Hematopoietic multipotent progenitor cell treated with erythropoietin and hydrocortisone succinate and interleukin-3 and kit ligand, for 17 days (in vitro differentiated cells): ENCODE measurements at places on chromosomes 2 and 18.

DNA sequence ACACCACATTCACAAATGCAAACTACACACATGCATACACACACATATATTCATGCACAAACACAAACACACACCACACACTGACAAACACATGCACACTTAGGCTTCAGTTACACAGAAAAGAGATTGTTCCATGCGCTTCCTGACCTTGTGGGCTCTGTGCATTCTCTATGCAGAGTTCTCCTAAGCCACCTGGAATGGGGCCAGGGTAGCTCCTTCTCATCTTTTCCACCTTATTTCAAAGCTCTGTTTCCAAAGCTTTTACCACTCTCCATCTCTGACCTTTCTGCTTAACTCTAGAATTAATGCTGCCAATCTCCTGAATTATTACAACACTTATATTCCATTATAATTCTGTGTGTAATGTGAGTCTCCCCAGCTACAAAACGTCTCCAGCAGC, 522.3 kb upstream of the MYT1L start:
- no peak for DNase-seq

DNA sequence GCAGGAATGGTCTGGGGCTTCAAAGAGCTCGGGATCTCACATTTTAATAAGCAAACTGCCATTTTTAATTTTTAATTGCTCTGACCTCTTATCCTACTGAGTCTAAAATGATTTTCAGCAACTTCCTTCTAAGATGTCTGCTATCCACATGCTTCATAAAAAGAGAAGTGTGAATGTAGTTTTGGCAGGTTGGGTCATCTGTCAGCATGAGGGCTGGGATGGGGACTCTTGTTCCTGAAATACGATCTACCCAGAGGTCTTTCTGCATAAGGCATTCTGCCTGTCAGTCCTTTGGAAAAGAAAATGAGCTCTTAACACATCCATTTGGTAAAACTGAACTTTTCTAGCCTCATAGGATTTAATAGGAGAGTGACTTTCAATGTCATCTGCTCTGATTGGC, 252.8 kb upstream of the APCDD1 start:
- no peak for DNase-seq

DNA sequence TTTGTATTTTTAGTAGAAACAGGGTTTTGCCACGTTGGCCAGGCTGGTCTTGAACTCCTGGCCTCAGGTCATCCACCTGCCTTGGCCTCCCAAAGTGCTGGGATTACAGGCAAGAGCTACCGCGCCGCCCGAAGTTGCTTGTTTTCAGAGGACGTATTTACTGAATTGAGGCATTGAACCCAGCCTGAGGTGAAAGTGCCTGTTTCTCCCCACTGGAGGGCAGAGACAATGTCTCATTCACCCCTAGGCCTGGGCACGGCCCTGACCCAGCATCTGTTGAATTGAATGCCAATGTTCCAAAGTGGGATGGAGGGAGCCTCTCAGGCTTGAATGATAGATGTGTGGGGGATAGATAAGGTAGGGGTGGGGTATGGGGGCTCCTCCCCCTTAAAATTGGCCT, 4.5 kb upstream of the TMBIM1 start:
- no peak for DNase-seq

- no peak for DNase-seq
Observed at GRCh38 chr2:19764998-19765397, 136.8 kb downstream of the TTC32 start.

DNA sequence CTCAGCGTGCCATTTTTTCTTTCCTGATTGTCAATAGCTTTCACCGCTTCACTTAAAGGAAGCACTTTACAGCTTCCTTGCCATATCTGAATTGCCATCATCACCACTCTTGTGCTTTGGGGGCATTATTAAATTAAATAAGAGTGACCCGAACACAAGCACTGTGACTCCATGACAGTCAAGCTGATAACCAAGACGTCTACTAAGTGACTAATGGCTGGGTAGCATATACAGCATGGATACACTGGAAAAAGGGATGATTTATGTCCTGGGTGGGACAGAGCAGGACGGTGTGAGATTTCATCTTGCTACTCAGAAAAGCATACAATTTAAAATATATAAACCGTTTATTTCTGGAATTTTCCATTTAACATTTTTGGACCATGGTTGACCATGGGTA, 24.3 kb upstream of the AFF3 start:
- no peak for DNase-seq

- no peak for DNase-seq
Observed at GRCh38 chr2:24239553-24239952, 64.7 kb downstream of the FAM228A start.

- peak; percentile 75 for DNase-seq
Observed at GRCh38 chr2:128092656-128093055, 1.7 kb downstream of the UGGT1 start.

GRCh38 chr2:205474741-205475415, 207.4 kb upstream of the NRP2 start:
- no peak for DNase-seq

GRCh38 chr2:219570194-219570923, 980 bp downstream of the OBSL1 start:
- DNase-seq, result no peak

DNA sequence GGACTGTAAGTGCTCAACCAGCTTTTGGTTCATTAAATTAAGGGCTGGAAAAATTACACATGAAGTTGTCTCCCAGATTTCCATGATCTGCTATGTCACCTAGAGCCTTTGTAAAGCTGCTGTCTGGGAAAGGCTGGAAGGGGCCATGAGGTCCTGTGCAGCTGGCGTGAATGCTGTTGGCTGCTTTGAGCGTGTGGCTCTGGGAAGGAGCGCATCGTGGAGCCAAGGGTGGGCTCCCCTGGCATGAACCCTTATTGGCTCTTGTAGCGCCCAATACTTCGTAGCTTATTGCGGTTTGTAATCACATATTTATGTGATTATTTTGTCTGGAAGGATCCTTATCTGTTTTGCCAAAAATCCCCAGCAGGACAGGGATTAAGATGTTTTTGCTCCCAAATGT, 70.5 kb upstream of the LMAN1 start:
- DNase-seq, result no peak

GRCh38 chr2:68591225-68591624, 52.2 kb upstream of the PROKR1 start:
- no peak for DNase-seq

DNA sequence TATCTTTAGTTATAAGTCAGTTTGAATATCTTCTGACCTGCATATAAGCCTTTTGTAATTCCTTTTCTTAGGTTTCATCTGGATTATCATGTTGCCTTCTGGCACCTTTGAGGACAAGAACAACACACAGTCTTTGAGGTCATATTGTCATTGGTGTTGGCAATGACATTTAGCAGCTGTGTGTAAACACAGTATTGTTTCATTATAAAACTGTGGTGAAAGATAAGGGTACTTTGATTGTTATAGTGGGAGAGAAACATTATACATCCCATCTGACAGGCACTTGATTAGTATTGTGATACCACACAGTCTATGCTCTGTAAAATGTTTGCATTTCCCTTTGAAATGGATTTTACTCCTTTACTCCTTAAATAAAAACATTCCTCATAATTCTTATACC, 313.5 kb downstream of the RPRM start:
- DNase-seq, result no peak

- no peak for DNase-seq
Observed at GRCh38 chr2:217497843-217498377, 504.9 kb downstream of the TNS1 start.

GRCh38 chr18:45127405-45127804, 446.7 kb downstream of the SETBP1 start:
- no peak for DNase-seq

- no peak for DNase-seq
Observed at GRCh38 chr2:239285071-239285931, 115.5 kb downstream of the HDAC4 start.

DNA sequence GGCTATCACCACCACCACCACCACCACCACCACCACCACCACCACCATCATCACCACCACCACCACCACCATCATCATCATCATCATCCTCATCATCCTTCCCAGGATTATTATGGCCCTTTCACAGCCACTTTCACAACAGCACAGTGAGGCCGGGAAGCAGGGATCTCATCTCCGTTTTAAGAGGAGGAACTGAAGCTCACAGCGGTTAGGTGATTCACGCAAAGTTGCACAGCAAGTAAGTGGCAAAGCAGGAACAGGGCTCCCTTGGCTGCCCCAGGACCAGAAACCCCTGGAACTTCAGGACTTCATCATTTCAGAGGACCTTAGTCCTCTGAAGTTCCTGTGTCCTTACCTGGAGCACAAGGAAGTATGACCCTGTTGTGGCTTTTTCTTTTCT, 26.8 kb downstream of the MRPL35 start:
- DNase-seq, result no peak

DNA sequence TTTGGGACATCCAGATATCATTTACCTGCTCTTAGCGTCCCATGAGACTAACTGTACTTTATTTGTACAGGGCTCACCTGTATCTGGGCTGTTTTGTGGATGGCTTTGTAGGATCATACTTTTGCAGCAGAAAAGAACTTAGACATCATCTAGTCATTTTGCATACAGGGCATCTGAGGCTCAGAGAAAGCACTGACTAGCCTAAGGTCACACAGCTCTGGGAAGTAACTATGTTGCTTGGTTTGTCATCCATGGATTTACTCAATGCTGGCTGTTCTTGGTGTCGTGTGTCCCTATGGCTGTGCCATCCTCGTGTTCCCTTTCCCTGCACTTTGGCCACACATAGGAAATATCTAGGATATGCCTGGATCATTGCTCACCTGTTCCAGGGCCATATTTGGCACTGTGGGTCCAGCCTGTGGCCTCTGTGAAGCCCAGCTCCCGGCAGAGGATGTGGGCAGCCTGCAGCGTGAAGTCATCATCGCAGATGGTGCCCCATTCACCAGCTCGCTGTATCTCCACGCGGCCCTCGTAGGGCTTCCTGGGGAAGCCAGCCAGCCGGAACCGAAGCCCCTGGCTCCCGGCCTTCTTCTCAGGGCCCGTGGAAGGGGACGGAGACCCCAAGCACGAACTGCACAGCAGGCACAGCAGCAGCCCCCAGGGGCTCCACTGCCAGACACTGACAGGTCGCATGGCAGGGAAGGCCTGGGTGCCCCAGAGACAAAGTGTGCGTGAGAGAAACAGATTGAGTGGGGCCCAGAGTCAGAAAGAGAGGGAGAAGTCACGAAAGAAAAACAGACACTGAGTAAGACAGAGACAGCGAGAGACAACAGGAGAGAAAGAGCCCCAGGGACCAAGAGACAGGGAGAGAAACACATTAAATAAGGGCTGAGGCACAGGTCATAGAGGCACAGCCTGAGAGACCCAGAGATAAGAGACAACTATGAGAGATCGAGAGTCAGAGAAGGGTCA, 1.5 kb downstream of the LOXL3 start:
- DNase-seq, result no peak

DNA sequence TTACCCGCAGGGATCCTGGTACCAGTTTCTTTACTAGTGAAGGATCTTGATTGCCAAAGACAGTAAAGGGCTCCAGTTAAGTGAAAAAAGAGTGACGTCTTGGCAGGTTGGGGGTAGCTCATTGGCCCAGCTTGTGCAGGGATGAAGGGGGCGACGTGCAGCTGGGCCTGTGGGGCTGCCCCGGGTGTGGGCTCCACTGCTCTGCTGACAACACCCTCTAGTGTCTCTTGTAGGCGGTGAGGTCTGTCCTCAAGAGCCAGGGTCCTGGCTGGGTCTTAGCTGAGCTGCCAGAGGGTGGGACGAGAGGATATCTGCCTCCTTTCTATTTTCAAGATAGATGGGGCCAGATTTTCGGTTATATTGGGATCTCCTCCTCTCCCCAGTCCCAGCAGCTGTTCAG, 6.1 kb downstream of the ARHGEF4 start:
- no peak for DNase-seq

GRCh38 chr2:233832414-233832813, 21.9 kb downstream of the HJURP start:
- no peak for DNase-seq

DNA sequence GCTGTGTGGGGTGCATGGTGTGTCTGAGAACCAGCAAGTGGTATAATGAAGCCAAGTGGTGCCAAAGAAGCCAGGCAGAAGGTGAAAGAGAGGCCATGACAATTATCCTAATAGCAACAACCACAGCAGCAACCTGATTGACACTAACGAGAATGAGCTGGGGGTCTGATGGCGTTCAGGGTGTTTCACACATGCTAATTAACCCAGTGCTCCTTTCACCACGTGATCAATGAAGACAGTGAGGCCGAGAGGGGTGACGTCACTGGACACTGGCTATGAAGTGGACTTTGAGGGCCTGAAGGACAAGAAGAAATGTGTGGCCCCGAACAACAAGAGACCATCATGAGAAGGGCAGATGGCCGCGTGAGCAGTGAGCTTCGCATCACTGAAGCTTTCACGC, 364.4 kb upstream of the ID2 start:
- DNase-seq, result no peak

GRCh38 chr2:225495706-225496105, 96.2 kb downstream of the NYAP2 start:
- DNase-seq, result no peak

- DNase-seq, result peak; percentile 45
Observed at GRCh38 chr2:166373951-166374350, 1.8 kb downstream of the SCN9A start.

- no peak for DNase-seq
Observed at GRCh38 chr18:66393463-66393862, 210.4 kb downstream of the CDH19 start.

GRCh38 chr18:79955302-79956075, 4.0 kb upstream of the SLC66A2 start:
- DNase-seq, result no peak

DNA sequence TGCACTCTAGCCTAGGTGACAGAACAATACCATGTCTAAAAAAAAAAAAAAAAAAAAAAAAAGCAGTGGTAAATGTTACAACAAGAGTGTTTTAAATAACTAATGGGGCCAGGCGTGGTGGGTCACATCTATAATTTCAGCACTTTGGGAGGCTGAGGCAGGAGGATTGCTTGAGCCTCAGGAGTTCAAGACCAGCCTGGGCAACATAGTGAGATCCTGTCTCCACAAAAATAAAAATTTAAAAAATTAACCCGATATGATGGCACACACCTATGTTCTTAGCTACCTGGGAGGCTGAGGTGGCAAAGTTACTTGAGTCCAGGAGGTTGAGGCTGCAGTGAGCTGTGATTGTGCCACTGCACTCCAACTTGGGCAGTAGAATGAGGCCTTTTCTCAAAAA, 37.1 kb downstream of the PAPOLG start:
- DNase-seq, result no peak

DNA sequence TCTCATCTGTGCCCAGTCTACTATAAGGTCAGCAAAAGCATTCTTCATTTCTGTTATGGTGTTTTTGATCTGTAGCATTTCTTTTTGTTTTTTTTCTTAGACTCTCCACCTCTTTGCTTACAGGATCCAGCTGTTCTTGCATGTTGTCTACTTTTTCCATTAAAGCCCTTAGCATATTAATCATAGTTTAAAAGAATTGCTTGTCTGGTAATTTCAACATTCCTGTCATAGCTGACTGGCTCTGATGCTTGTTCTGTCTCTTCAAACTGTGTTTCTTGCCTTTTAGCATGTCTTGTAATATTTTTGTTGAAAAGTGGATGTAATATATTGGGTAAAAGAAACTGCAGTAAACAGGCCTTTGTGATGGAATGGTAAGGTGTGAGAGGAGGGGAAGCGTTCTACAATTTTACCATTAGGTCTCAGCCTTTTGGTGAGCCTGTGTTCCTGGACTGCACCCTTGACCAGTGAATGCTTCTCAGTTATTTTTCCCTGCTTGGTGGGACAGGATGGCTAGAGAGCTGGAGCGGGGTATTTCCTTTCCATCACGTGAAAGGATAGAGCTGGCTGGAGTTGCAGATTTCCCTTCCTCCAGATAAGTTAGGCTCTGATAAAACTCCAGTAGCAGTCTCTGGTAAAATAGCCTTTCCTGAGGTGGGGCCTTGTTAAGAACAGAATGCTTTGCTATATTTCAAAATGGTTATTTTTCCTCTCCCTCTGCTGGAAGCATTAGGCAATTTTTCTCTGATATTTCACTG, 65.4 kb downstream of the PLA2R1 start:
- DNase-seq, result no peak

GRCh38 chr2:69209482-69209881, 177.5 kb downstream of the GFPT1 start:
- DNase-seq, result no peak
